ENCODE measurements at places on chromosomes 11 and 22.

DNA sequence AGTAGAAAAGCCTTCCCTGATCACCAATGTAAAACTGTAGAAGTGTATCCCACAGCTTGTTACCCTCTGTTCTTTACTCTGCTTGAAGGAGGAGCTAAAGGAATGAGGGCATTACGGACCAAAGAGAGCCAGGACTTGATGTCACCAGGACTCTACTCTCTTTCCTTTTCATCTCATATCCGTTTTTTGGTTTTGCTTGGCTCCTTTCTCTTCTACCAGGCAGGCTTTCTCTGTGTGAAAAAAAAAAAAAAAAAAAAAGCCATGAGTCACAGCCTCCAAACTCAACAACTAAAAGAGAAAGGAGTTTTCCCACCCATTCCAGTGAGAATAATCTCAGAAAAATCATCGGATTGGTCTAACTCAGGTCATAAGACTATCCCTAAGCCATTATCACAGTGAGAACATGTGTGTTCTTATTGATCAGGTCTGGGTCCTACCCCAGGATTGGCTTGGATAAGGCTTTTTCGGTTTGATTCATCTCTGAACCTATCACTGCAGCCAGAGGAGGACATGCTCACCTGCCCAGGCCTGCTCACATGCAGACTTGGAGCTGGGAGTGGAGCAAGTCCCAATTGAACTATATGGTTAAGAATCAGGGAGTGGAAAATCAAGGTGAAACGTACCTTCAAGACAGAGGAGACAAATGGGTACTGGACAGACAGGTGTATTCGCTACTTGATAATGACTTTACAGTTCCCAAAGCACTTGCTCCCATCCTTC is 19.4 kb upstream of the LRRC55 start:
- no peak for DNase-seq

GRCh38 chr11:57477507-57478189 is 17.3 kb downstream of the RTN4RL2 start:
- no peak for DNase-seq

GRCh38 chr11:81916451-81916850 is 817.2 kb downstream of the FAM181B start:
- no peak for DNase-seq

- no peak for DNase-seq
Measured at GRCh38 chr11:110097459-110098012, 4.3 kb downstream of the ZC3H12C start.

GRCh38 chr11:360326-361280 is 8.7 kb upstream of the B4GALNT4 start:
- no peak for DNase-seq
